ENCODE measurements at places on chromosomes 12 and 14.
A peak's percentile ranks its signal among the peaks of the same experiment; 100 is the strongest.

DNA sequence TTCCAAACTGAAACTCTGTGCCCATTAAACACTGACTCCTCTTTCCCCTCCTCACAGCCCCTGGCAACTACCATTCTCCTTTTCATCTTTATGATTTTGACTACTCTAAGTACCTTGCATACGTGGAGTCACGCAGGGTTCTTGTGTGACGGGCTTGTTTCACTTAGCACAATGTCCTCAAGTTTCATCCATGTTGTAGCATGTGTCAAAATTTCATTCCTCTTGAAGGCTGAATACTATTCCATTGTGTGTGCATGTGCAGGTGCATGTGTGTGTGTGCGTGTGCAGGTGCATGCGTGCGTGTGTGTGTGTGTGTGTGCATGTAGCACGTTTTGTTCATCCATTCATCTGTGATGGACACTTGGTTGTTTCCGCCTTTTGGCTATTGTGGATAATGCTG is 106.1 kb downstream of the ZFP36L1 start:
- DNase-seq, result no peak

DNA sequence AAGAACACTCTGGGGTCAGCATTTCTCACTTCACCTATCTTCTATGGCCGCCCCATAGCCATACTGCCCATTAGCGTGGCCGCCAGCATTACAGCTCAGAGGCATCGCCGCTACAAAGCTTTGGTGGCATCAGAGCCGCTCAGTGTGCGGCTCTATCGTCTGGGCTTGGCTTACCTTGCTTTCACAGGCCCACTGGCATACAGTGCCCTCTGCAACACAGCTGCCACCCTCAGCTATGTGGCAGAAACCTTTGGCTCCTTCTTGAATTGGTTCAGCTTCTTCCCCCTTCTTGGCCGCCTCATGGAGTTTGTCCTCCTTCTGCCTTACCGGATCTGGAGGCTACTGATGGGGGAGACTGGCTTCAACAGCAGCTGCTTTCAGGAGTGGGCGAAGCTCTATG is 2.6 kb downstream of the DNAJC22 start:
- DNase-seq, result no peak

DNA sequence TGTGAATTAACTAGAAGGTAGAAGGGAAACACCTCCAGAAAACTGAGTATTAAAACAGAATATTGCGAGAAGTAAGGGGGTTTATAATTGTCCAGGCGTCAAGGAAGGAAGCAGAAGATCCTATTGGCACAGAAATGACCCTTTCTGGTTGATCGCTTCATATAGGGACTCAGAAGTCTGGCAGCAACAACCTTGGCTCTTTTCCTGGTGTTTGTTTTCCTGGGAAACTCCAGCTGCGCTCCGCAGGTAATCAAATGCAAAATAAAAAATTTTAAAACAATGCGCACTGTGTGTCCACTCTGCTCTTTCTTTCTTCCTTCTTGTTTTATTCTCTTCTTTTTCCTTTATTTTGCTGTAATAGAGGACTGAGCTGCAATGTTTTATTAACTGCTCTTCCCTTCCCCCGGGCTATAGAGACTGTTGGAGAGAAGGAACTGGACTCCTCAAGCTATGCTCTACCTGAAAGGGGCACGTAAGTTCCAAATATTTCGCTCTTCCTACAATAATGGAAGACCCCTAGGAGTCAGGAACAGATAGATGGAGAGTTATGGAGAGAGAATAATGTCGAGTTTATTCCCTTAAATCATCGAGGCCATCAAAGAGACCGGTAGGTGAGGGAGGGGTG is 737 bp downstream of the SPX start:
- no peak for DNase-seq

- no peak for DNase-seq
Observed at GRCh38 chr14:76502638-76503037, 126.7 kb downstream of the ESRRB start.

- DNase-seq, result peak; percentile 38
Observed at GRCh38 chr12:56257491-56258067, 605 bp downstream of the ANKRD52 start.

DNA sequence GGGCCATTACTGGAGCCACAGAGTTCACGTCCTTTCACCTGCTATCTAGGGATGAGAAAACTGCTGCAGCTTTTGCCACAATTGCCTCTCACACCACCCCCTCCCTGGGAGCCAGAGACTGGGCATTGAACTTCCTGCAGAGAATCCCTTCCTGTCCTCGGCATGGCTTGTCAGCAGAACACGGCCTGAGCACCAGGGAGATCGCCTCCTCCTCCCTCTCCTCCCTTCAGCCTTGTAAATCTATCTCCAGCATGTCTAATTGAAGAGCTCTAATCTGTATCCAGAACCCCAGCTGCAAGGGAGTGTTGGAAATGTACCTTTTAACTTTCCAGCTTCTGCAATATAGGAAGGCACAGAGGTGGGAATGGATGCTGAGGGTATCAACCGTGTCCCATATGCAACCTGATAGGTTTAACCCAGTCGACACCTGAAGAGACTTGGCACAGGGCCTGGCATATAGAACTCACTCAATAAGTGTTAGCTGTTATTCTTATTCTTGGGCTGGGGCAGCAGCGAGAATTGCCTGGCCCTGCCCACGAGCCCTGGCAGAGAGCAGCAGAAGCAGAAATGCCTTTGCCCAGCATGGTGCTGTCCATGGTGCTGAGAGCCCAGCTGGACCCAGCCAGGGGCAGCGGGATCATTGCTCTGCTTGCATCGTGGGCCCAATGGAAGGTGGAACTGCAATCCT is 26.8 kb downstream of the TMEM63C start:
- peak; percentile 63 for DNase-seq

DNA sequence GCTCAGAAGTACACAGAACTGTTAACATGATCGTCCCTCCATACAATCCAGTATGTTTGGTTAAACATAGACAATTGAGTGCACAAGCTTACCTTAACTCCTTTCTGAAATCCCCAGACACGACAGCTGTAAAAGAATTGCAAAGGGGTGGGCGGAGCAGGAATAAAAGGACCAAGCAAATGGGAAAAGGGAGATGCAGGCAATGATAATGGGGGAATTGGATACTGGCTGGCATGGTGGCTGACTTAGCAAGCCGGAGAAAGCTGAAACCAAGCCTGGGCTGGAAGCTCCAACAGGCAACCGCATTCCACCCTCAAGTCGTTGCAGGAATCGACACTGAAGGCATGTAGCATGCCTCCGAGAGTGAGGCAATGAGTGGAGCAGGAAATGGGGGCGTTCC is 96.8 kb upstream of the TMEM132C start:
- no peak for DNase-seq

- peak; percentile 69 for DNase-seq
Observed at GRCh38 chr14:105528586-105529318, 2.4 kb downstream of the TMEM121 start.

DNA sequence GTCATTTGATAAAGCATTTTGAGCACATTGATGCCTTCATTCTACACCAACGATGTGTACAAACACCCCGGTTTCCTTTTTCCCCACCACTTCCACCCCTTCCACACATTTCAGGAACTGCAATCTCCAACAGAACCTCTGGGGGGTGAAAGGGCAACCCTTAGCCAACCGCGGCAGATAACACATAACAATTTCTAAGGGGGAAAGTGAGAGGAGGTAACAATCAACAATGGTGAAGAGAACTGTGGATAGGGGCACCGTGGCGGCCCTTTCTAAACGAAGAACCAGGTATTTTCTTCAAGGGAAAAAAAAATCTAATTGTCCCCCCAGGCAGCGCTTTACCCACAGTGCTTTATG is 1.1 kb downstream of the KITLG start:
- DNase-seq, result no peak

DNA sequence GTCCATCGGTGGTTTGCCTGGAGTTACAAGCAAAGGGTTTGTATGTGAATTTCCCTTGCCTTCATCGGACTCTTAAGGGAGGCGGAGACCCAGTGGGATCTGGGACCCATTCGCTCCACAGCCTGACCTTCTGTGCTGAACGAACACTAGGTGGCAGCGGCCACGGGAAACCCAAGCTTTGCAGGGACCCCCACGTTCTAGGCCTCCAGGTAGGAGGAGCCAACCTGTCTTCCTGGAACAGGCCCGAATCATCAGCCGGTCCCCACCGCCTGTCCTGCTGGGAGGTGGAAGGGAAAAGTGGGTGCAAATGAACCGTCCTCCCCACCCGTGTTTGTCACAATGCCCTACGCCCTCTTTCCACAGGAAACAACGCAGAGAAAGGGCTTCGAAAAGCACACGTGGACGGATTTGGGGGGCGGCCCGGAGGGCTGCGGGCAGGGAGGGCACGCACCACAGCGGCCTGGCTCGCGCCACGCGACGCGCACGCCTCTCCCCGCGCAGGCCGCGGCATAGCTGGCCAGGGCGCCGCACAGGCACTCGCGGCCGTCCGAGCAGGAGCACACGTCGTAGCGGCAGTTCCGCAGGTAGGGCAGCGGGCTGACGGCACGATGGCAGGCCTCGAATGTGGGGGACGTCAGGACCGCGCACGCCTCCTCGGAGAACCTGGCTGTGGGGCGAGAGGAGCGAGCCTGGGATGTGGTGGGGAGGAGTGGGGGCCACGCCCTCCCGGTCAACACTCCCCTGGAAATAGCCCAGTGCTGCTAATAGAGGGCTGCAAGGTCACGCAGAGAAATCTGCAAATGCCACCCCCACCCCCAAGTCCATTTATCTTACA is 67.8 kb downstream of the VWF start:
- DNase-seq, result peak; percentile 41

GRCh38 chr12:132277374-132277941 is 51.9 kb downstream of the GALNT9 start:
- DNase-seq, result no peak

DNA sequence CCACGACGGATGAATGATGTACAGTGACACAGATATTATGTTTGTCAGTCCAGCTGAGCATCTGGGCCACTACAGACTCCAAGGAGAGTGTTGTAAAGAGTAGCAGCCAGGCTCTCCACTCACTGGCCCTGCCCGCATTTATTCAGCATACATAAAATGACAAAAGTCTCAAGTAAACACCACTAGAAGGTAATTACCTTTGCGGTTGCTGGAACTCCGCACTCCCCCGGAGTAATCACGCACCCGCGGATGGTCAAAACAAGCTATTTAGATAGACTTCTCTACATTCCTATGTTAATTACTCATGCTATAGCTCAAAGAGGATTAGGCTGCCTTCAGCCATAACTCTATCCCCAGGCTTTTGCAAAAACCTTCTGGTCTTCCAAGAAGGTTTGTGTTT is 18.8 kb upstream of the STRAP start:
- DNase-seq, result no peak

DNA sequence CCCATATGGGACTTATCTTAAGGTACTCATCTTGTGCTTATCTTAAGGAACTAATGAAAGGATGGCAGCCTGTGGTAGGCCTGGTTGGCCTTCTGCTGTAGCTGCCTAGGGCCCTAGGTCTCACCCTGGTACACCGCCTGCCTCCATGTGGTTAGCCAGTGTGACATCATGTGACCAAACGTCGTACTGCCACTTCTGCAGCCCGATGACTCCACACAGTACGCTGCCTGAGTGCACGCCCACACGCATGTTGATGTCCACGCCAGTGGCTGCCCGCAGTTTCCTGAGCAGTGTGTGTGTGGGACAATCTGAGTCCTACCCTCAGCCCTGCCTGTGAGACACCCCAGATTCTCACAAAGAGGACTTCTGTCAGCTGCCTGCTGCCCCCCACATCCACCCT is 5.1 kb downstream of the ADCY4 start:
- DNase-seq, result peak; percentile 53

GRCh38 chr14:99248761-99249171 is 23.2 kb downstream of the BCL11B start:
- no peak for DNase-seq

GRCh38 chr14:92556863-92557543 is 43.4 kb downstream of the RIN3 start:
- no peak for DNase-seq

DNA sequence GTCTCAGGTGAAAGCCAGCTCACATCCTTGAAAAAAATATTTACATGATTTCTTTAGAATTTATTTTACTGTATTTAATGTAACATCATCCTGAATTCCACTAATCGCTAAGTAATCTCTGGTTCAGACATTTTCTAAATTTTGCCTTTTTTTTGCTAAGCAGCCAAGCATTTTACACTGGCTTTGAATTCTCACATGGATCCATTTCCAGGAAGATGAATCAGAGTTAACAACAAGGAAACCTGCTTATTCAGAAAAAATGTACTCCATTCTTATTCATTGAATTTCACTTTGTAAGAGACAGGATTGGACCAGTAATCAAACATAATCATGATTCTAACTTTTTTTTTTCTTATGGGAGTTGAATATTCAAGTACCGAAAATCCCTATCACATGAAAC is 1785.1 kb upstream of the FLRT2 start:
- DNase-seq, result no peak

DNA sequence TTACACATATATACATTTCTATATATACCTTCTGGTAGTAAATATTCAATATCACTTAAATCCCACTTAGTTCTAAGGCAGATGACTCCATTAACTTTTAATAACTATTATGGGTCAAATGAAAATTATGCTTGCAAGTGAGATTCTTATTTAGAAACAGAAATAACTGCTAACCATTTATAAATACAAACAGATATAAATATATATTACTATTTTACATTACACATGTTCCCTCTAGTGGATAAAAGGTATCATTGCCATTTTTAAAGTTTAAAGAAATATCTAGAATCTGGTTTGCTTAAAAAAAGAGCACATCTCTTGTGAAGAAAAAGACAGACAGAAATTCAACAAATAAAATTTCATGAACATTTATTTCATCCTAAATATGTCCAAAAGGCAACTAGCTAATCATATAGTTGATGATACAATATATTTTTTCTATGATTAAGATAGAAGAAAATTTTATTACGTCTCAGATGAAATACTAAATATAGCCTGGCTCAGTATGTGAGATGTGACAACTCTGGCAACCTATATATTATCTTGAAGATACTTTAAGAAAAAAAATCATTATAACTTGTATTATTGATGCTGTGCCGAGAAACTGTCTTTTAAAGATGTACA is 11.7 kb upstream of the RAD51AP1 start:
- DNase-seq, result no peak

- DNase-seq, result no peak
Observed at GRCh38 chr12:1171657-1172408, 180.8 kb downstream of the ERC1 start.

- no peak for DNase-seq
Observed at GRCh38 chr12:72276181-72276805, 4.1 kb downstream of the TRHDE start.

DNA sequence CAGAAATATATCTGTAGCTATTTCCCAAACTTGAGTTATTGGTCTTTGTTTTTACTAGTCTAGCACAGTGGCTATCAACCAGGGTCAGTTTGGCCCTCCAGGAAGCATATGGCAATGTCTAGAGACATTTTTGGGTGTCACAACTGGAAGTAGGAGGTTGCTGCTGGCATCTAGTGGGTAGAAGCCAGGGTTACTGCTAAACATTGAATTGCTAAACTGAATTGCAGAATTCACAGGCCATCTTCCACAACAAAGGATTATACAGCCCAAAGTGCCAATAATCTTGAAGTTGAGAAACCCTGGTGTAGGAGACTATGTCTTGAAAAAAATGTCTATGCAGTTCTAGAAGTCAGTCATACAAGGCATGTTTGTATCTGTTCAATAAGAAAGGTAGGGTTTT is 27.7 kb downstream of the ARHGAP5 start:
- no peak for DNase-seq

All from stimulated activated CD4-positive, alpha-beta T cell treated with anti-CD3 and anti-CD28 coated beads, Interleukin-15, amount 100 ng/mL, for 24 hours (primary cell).